ENCODE measurements at places on chromosomes 5 and 9.

- DNase-seq, result no peak
Observed at GRCh38 chr9:133113949-133114885, 6.8 kb downstream of the RALGDS start.

DNA sequence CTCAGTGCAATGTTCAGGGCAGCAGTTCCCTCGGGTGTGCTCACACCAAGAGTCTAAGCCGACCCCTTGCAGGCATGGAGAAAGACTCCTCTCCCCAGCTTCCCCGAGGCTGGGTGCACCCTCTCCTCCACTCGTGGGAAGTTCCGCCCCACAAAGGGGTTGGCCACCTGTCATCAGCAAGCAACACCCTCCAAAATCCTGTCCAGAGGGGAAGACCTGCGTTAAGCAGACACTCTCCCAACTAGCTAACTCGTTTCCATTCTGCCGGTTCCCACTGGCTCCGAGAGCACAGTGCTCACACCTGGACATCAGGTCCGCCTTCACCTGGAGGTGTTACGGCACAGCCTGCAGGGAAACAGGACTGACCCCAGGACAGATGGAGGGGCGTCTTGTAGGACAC is 117.9 kb upstream of the IRX4 start:
- no peak for DNase-seq

- no peak for DNase-seq
Observed at GRCh38 chr9:36942891-36943290, 91.2 kb downstream of the PAX5 start.

DNA sequence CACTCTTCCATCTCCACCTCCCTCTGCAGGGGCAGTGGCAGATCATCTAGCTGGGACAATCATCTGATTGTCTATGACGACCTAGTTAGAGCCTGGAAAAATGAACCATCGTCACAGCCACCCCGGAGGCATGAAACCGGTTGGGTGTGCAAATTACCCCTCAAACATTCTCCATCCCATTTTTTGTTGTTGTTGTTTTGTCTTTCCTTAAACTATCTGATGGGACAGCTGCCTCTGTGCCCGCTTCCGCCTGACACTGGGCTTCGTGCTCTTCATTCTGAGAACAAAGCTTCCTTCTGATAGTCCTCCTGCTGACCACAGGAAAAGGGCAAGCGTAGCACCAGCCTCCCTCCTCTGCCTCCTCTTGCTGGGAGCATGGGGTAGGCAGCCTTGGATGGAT is 7.0 kb upstream of the NDST1 start:
- DNase-seq, result no peak

GRCh38 chr5:173245319-173246134 is 10.5 kb upstream of the NKX2-5 start:
- no peak for DNase-seq

- DNase-seq, result no peak
Observed at GRCh38 chr5:127650022-127650421, 1.1 kb downstream of the CTXN3 start.
